ENCODE measurements at places on chromosomes 5 and 9.
A peak's percentile ranks its signal among the peaks of the same experiment; 100 is the strongest.

DNA sequence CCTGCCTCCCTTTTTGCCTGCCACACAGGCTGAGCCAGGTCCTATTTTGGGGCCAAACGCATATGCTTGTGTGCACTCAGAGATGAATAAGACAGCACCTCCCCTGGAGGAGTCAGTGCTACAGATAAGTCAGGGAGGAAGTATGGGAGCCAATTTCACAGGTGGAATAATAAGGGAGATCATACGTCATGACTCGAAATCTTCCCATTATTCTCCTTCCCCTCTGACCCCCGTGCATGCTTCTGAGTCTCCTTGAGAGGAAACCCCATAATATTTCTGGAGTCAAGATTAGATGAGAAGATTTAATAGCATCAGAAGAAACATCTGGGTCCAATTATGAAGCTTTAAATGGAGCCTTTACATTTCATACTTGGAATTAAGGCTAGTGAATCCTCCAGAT is 15.1 kb upstream of the ZCCHC7 start:
- DNase-seq = no peak

DNA sequence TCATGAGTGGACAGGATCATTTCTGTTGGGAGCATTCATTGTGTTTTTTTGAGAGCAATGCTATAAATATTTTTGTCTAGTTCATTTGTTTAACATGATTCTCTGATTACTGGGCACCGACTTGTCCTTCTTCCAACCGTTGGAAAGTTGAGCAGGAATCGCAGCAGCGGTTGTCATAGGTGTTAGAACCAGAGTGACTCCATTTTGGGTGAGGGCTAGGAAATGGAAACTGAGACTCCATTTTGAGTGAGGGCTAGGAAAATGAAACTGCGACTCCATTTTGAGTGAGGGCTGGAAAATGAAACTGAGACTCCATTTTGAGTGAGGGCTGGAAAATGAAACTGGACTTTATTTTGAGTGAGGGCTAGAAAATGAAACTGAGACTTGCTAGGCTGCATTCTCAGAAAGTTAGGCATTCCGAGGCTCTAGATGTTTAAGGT is 100.6 kb downstream of the ICE1 start:
- peak; percentile 35 for DNase-seq

DNA sequence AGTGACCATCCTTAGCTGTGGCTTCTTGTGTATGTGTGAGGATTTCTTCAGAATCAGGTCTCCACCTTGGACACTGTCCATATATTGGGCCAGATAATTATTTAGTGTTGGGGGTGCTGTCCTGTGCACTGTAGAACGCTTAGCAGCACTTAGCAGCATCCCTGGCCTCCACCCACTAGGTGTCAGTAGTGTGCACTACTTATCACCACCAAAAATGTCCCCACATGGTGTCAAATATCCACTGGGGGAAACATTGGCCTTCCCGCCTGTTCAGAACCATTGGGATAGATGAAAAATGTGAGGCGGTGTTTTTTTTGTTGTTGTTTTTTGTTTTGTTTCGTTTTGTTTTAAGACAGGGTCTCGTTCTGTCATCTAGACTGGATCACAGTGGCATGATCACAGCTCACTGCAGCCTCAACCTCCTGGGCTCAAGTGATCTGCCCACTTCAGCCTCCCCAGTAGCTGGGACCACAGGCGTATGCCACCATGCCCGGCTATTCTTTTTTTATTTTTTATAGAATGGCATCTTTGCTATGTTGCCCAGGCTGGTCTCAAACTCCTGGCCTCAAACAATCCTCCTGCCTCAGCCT is 67.7 kb downstream of the TENT4A start:
- peak; percentile 58 for DNase-seq

DNA sequence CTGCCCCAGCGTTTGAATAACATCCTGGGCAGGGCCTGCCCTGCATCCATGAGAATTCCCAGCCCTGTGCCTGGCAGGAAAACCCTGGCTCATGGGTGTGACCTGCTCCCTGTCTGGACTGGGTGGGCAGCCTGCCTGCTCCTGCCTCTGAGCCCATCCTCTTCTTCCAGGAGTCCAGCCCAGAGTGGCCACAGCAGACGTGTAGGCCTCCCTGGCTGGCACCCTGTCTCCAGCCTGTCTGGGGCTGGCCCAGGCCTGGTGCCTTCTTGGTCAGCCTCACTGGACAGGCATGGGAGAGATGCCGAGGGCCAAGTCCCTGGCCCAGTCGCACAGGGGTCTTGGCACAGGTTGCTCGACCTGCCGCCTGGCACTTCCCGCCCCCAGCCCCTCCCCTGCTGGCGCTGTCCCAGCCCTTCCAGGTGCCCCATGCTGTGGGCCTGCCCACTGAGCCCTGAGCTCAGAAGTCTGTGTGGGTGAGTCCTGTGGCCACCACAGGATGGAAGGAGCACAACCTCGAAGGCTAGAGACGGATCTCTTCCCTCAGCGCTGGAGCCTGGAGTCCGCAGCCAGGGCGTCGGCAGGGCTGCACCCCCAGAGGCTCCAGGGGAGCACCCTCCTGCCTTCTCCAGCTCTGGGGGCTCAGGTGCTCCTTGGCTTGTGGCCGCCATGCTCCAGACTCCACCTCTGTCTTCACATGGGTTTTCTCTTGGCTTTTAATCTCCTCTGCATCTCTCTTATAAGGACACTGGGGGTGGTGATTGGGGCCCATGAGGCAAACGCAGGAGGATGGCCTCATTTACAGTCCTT is 11.8 kb upstream of the COL5A1 start:
- no peak for DNase-seq

DNA sequence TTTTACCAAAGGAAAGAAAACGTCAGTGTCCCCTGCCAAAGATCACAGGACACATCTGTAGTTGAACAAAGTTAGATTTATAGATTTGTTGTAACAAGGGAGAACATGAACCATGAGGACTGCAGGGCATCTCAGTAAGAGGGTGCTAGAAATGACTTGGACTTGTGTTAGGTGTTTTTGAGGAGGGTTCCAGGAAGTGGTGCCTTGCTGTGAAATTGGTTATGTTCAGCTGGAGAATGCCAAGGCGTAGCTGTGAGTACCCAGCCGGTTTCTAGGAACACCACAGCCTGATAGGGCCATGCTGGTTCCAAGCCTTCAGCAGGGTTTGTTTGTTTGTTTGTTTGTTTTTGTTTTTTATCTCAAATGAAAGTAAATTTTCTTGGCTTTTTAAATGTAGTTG is 5.3 kb downstream of the SPEF2 start:
- DNase-seq = no peak

Data from NB4 (cell line).